Tibial nerve (tissue), 4 donors: ENCODE measurements at places on chromosomes 16 and 17.

- DNase-seq, result no peak
Observed at GRCh38 chr17:74831444-74832146, 28.1 kb downstream of the GRIN2C start.

- DNase-seq, result no peak
Observed at GRCh38 chr17:17648762-17649161, 32.5 kb upstream of the RAI1 start.

- no peak for DNase-seq
Observed at GRCh38 chr16:86459266-86459665, 51.1 kb upstream of the FOXF1 start.

GRCh38 chr17:45907750-45908395, 13.5 kb downstream of the MAPT start:
- no peak for DNase-seq

DNA sequence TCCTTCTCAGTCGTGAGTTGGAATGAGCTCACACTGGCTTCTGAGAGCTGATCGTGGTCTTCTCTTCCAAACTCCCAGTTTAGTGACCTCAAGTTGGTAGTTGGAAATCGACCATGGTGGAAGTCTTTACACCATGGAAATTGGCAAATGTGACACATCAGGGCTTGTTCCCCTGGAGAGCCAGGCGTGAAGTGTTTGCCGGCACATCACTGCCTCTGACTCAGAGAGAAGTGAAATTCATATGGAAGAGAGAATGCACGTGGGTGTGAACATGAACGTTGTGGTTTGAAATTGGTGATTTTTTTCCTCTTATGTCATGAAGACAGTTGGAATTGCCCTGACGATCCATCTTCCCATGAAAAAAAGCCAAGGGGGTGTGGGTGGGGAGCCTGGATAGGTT, 47.4 kb downstream of the AXIN2 start:
- DNase-seq, result no peak

DNA sequence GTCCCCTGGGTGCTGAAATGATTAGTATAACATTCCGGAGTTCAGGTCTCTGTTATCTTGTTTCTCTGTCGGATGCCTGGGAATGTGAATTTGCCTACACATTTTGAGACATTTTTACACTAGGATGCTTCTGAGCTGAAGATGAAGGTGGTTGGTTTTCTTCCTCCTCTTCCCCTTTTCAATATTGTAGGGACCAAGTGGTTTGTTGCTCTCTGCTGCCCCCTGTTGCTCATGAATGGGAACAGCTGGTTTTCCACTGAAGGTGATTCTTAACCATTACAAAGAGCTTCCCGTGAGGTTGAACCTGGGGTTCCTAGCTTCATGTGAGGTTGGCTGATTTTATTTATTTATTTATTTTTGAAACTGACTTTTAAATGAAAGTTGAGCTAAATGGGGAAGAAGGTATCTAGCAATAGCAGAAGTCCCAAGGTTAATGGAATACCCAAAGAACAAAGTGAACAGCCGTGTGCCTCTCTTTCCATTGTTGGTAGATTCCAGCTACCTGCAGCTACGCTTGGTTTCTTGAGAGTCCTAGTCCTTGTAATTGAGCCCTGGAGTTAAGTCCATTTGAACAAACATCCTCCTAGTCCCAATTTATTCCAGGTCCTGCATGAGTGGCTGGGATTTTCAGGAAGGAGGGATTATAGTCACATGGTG, 983.9 kb upstream of the EEF2KMT start:
- DNase-seq, result no peak

DNA sequence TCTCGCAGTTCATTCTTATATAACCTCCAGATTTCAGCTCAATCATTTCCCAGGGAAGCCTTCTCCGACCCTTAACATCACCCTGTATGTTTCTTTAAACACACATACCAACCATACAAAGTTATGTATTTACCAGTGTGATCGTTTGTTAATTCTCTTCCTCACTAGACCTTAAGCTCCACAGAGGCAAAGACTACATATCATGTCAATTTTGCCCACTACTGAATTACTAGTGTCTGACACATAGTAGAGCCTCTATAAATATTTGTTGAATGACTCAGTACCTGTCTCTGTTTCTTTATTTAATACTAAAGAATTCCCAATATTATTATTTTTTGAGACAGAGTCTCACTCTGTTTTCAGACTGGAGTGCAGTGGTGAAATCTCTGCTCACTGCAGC, 137.2 kb downstream of the SHISA9 start:
- no peak for DNase-seq

GRCh38 chr16:85836706-85837582, 37.4 kb downstream of the COX4I1 start:
- no peak for DNase-seq

GRCh38 chr17:50064253-50065001, 8.5 kb downstream of the ITGA3 start:
- DNase-seq, result no peak

DNA sequence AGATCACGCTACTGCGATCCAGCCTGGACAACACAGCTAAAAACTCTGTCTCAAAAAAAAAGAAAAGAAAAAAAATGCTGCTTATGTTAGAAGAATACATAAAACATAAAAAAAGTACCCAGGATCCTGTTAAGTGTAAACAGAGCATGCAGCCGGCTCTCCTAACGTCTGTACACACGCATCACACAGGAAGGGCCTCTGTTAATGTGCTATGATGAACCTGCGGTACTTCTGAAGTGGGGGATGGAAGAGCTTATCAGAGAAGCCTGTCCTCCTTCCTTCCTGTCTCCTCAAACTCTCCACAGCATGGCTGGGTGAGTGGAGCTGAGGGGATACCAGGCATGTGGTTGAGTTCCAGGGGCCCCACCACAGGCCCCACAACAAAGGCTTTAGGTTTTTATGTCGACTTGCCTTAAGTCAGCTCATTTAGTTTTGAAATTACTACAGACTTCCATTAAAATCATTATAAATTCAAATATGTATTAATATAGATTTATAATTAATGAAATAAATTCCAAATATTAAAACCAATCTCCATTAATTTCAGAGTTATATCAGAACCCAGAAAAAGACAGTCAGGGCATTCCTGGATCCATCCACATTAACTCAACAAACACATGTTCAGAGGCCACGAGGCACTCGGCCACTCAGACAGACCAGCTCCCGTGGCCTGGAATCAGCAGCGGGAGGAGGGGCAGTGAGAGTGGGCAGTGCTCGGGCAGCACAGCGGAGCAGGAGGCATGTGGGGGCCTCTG, 11.7 kb downstream of the CCDC57 start:
- DNase-seq, result no peak

DNA sequence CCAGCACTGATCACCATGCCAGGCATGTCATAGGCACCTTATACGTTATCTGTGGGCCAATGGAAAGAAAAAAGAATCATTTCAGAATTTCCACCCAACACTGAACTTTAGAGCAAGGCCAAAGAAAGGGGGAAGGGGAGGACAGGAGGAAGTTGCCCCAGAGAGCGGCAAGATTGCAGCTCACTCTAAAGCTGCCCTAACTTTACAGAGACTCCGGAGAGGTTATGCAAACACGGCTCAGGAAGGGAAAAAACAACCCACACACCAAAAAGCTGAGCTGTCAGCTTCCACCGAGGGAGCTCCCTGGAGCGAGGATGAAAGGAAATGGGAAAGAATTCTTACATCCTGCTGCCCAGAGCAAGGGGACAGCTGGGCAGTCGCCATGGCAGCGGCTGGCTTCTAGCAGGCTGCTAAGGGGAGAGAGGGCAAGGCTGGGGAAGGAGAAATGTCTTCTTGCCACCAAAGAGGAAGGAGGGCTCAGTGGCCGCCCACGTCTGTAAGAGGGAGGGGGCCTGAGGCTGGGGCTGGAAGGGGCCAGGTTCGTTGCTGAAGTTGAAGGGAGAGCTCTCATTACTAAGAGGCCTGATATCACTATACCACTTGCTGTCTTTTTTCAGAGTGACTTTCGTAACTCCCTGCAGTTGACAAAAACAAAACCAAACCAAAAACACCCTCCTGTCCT, 18.2 kb downstream of the COTL1 start:
- DNase-seq, result no peak

- DNase-seq, result no peak
Observed at GRCh38 chr16:86355531-86355930, 154.8 kb upstream of the FOXF1 start.

DNA sequence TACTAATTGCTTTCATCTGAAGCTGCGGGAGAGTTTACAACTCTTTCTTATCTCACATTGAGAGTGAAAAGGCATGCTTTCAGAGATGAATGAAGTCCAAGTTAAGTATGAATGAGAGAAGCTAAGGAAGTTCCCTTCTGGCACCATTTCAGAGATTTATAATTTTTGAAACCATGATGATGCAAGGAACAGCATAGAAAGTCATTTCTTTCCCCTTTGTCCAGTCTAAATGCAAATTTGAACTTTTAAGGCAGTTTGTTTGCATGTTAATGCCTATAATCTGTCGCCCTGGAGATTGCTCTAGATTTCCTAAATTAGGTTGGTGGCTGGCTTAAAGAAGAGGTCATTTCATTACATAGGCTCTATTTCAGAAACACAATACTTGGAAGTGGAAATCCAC, 594.8 kb upstream of the GOT2 start:
- no peak for DNase-seq

GRCh38 chr17:28317966-28318758, 838 bp upstream of the TMEM97 start:
- no peak for DNase-seq

DNA sequence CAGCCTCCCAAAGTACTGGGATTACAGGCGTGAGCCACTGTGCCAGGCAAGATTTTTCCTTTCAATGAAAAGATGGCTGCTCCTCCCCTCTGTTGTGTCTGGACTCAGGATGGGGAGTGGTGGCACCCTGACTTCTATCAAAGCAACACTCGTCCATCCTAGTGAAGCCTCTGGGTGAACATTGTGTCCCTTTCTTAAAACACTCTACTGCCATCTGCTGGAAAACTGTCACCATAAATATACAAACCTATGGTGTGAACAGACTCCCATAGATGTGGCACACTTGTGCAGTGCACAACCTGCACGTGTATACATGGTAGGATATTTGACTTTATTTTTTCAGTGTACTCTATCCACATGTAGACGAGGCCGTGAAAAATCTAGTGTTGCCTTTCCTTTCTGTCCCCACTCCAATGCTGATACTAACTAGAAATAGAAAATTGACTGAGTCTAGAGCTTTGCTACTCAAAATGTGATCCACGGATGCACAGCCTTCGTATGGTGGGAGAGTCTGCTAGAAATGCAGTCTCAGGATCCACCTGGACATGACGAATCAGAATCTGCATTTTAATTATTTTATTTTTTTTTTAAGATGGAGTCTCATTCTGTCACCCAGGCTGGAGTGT, 55.9 kb upstream of the PLCG2 start:
- DNase-seq, result no peak

GRCh38 chr17:69069226-69069750, 8.6 kb upstream of the ABCA9 start:
- DNase-seq, result no peak

DNA sequence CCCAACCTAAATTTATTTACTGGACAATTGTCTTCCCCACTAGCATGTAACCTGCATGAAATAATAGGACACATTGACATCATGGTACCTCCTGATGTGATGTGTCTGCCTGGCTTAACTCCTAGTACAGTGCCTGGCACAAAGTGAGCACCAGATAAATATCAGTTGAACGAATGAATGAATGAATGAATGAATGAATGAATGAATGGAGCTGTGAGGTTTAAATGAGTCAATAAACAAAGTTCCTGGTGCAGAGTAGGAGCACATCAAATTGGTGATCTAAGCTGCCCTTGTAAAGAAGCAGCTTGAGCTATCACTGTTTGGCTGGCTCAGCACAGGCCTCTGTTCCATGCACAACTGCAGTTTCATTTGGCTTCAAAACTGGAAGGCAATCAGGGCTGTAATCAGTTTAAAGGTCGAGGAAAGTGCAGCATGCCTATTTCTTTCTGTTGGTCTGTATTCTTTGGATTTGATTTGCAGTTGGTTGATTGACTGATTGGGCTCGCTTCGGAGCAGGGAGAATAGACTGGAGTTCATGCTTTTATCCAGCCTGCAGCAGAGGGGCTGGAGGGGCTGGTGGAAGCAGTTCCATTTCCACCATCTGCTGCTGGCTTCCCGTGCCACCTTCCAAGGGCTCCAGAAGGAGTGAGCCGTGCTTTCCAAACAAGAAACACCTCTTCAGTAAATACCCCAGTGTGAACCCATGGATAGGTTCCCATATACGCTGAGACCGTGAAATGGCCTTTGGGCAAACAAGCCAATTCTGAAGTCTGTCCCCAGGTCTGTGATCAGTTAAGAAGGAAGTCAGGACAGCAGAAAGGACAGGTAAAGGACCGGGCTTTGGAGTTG, 54.6 kb downstream of the GPRC5B start:
- DNase-seq, result no peak

- DNase-seq, result no peak
Observed at GRCh38 chr16:67800338-67800926, 5.9 kb downstream of the RANBP10 start.

DNA sequence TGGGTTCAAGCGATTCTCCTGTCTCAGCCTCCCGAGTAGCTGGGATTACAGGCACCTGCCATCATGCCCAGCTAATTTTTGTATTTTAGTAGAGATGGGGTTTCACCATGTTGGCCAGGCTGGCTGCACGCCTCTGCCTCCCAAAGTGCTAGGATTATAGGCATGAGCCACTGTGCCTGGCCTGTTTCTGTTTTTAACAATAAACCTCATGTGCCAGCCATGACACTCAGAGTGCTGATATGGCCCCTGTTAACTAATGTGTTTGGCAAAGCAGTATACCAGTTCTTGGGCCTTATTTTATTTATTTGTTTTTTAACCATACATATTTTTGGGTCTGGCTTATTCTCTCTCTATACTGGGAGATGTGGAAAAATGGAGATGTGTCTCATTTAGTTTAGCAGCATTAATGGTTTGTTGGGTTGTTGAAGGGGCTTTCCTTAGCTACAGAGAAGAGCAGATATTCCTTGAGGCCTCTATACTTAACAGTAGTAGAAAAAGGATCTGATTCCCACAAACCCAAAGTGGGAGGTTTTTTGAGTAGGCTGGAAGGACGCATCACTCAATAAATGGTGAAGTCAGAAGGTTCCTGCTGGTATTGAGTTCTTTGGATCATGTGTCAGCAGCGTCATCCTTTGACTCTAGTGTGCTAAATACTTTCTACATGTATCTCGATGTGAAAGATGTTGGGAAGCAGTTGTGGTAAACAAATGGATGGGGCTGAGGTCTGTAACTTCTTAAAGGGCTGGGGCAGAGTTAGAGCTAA, 16.2 kb upstream of the CDK5R1 start:
- DNase-seq, result no peak

GRCh38 chr17:29533976-29534375, 32.9 kb downstream of the ABHD15 start:
- no peak for DNase-seq

GRCh38 chr16:70689970-70690891, 4.4 kb upstream of the MTSS2 start:
- no peak for DNase-seq

GRCh38 chr17:79609049-79609589, 1.7 kb downstream of the RBFOX3 start:
- no peak for DNase-seq

DNA sequence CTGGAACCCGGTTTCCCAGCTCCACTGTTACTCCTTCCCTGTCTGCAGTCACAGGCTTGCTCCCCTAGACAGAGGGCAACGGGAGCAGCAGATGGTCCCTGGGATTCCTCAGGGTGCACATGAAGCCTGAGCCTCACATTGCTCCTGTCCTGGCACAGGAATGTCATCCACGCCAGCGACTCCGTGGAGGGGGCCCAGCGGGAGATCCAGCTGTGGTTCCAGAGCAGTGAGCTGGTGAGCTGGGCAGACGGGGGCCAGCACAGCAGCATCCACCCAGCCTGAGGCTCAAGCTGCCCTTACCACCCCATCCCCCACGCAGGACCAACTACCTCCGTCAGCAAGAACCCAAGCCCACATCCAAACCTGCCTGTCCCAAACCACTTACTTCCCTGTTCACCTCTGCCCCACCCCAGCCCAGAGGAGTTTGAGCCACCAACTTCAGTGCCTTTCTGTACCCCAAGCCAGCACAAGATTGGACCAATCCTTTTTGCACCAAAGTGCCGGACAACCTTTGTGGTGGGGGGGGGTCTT, 1.6 kb upstream of the DECR2 start:
- DNase-seq, result no peak
